ENCODE measurements at places on chromosomes 4 and X.

- DNase-seq, result no peak
Observed at GRCh38 chrX:130734713-130735112, 168.3 kb downstream of the ENOX2 start.

GRCh38 chr4:110897784-110898183, 274.9 kb upstream of the PITX2 start:
- no peak for DNase-seq

DNA sequence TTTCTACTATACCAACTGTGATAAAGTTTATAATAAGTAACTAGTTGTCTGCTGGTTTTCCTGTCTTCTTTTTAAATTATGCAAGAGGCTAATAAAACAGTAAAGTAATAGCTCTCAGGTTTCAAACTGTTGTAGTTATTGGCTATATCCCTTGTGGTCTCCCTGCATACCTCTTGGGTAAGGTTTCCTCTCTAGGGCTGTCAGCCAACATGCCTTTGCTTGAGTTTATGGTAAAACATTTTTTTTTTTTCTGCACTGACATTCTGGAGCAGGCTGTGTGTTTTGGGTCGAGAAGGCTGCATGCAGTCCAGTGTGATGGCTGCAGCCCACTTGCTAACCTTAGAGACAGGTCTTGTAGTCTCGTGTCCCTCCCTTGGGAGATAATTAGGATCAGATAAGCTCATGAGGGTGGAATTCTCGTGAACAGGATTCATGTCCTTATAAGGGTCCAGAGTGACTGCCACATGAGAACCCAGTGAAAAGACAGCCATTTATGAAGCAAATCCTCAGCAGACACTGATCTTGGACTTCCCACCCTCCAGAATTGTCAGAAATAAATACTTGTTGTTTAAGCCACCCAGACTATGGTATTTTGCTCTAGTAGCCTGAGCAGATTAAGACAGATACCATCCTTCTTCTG, 831.2 kb downstream of the CCSER1 start:
- DNase-seq, result peak; percentile 89

DNA sequence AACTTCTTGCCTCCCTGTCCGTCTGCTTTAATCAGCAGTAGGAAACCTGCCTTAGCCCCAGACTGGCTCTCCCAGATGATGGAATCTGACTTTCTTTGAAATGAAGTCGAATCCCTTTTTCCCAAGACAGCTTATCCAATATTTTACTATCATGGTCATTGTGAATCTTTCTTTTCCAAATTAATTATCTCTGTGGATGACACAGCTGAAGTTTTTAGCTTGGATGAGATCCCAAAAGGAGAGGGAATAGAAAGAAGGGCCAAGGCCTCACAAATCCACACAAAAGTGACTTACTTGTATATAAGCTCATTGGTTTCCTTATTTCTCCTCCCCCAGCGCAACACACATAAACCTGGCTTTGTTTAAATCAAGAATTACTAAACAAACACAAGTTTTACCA, 100.6 kb downstream of the RASL11B start:
- no peak for DNase-seq

DNA sequence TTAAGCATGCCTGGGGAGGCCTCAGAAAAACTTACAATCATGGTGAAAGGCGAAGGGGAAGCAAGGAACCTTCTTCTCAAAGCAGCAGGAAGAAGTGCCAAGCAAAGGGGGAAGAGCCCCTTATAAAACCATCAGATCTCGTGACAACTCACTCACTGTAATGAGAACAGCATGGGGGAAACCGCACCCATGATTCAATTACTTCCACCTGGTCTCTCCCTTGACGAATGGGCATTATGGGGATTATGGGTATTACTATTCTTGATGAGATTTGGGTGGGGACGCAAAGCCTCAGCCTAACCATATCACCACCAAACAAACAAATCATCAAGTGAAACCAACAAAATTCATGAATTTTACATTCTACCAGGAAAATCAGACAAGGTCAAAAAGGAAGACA, 76.7 kb upstream of the TAB3 start:
- no peak for DNase-seq

- DNase-seq, result no peak
Observed at GRCh38 chr4:52701207-52701606, 42.1 kb upstream of the USP46 start.

DNA sequence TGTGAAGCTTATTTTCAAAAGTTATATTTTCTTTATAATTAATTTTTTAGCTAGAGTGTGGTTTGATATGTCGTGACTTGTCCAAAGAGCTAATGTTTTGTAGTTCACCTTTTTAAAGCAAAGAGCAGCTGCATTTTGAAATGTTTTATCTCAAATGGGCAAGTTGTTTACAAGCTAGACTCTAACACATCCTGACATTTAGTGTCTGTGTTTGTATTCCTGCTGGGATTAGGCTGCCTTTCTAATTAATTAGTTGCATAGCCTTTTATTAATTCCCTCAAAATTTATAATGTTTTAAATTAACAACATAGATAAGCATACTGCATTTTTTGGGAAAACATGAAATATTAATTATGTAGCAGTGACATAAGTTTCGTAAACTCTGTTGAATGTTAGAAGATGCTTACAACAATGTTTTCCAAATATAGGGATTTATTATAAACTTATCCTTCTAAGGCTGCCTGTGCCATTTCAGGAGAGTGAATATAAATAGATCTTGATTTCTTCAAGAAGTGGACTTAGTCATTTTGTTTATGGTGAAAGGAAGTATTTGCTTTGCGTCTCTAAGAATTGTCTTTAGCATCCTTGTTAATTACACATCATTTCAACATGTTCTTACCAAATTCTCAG, 37.7 kb upstream of the NUDT6 start:
- no peak for DNase-seq

All from fibroblast of skin of right biceps (primary cell).